ENCODE measurements at places on chromosomes 2 and 18.
A peak's percentile ranks its signal among the peaks of the same experiment; 100 is the strongest.

DNA sequence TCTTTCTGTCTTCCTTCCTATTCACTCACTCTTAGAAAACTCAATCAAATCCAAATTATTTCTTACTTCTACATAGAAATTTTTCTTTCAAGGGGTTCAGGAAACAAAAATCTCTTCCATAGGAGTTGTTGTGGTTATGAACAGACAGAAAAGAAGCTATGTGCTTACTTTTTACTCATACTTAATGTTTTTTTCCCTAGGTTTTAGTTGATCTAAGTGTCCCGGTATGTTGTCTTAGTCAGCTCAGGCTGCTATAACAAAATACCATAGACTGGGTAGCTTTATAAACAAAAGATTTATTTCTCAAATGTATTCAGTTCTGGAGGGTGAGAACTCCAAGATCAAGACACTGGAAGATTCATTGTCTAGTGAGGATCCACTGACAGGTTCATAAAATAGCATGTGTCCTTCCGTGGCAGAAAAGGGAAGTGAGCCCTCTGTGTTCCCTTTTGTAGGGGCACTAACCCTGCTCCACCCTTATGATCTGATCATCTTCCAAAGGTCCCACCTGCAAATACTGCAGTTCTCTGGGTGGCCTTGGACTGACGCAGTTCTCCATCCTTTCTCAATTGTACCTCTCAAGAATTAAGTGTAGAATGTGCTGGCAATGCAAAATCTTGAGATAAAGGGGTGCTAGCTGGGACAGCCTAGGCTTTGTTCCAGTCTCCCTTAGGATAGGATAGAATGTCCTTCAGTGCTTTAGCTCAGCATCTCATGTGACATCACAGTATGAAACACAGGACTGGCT lies 14.4 kb upstream of the VRK2 start:
- no peak for DNase-seq

DNA sequence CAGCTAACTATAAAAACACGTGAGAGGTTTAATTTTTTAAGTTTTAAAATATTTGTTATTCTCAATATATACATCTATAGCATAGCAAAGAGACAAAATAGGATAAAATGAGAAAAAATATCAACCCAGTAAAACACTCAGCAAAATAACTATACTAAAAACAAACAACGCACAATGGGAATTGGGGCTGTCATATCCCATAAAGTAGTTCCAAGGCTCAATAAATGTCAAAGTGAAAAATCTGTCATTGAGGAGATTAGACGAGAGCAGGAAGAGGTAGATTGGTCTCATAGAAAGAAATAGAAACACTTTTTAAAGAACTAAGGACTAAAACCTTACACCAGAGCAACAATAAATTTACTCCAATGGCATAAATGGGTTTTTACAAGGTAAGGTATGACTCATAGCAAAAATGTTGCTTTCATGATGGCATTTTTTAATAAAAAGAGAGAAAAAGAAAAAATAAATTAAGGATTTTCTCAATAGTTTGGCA lies 153.7 kb downstream of the EVA1A start:
- no peak for DNase-seq

GRCh38 chr2:58853420-58853819 lies 612.3 kb upstream of the FANCL start:
- no peak for DNase-seq

DNA sequence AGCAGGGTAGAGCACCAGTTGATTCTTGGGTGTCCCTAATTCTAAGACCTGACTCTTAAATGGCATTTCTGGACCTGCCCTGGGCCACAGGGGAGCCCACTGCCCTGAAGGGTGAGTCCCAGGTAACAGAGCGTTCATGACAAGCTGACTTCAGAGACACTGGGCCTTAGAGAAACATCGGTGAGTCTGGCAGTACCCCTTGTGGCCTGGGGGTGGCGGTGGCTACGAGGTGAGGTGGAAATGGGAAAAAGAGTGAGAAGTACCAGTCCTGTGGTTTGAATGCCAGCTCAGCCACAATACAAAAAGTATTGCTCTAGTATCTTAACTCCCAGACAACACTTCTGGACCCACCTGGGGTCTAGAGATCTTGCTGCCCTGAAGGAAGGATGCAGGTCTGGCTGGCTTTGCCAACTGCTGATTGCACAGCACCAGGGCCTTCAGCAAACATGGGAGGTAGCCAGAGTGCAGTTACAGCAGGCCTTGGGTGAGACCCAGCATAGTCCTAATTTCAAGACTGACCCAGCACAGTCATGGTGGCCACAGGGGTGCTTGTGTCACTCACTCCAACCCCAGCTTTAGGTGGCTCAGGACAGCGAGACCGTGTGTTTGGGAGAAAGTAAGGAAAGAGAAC lies 44.5 kb downstream of the USP34 start:
- peak; percentile 81 for DNase-seq

DNA sequence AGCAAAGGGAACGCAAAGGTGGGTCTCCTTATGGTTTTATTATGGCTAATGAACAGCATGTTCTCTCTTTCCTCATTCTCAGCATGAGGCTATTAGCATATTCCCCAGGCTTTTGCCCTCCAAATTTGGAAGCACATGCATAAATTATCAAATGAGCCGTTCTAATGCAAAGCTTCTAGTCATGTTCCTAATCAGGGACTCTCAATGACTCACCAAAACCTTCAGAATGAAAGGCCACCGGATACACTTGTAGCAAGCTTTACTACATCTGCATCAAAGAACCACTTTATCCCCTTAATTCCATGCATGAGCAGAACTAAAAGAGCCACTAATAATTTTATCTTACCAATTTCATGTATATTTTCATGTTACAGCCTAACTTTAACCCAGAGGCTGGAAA lies 310.5 kb downstream of the LRATD1 start:
- no peak for DNase-seq

- no peak for DNase-seq
Measured at GRCh38 chr2:34371711-34372110, 772.6 kb upstream of the FAM98A start.

- DNase-seq: no peak
Measured at GRCh38 chr18:79948719-79949411, 2.6 kb downstream of the SLC66A2 start.

DNA sequence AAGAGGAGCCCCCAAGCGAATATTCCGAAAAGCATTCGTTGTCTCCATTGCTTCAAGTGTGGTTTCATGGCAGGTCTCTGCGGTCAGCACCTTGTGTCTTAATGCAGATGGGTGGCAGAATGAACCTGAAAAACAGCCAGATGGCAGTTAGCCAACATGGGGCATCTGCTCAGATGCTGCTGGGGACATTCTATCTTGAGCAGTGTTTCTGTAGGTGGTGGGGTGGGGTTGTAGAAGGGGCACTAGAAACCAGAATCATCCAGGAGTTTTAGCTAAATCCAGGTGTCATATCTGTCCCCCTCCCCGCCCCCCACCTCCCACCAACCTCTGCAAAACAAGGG lies 42.1 kb downstream of the ST6GAL2 start:
- DNase-seq: no peak

DNA sequence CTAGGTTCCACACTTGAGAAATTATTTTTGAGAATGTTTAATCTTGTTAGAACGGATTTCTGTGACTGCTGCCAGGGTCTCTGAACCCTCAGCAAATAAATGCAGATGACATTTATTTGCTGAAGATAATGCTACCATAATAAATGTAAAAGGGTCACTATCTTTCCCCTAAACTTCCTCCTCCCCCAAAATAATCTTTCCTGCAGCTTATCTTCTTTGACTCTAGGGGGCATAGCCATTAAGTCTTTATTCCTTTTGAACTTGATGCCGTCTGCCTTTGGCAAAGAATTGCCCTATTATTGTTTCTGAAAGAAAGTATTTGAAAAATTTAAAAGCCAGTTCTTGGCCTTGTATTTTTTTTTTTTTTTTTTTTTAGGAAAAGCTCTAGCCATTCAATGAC lies 63.6 kb upstream of the ACSL3 start:
- DNase-seq: no peak

GRCh38 chr18:78645216-78645615 lies 334.4 kb upstream of the SALL3 start:
- DNase-seq: no peak

DNA sequence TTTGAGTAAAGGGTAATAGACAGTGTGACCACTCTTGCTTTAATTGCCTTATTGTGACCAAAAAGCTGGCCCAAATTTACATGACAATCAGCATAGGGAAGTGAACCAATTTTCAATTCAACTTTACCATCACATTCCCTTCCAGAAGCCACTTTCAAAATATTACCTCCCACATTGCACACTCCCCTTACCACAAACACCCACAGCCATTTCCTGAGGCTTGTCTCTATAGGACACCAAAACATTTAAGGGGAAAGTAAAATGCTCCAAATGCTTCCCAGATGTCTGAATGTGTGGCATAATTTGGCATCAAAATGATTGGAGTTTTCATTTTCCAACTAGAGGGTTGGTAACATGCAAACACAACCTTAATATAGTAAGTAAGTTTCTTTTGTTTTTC lies 616.1 kb downstream of the SLC4A3 start:
- DNase-seq: no peak

- DNase-seq: no peak
Measured at GRCh38 chr2:183089192-183089851, 10.8 kb downstream of the DUSP19 start.

- no peak for DNase-seq
Measured at GRCh38 chr2:16476866-16477265, 188.8 kb downstream of the CYRIA start.

DNA sequence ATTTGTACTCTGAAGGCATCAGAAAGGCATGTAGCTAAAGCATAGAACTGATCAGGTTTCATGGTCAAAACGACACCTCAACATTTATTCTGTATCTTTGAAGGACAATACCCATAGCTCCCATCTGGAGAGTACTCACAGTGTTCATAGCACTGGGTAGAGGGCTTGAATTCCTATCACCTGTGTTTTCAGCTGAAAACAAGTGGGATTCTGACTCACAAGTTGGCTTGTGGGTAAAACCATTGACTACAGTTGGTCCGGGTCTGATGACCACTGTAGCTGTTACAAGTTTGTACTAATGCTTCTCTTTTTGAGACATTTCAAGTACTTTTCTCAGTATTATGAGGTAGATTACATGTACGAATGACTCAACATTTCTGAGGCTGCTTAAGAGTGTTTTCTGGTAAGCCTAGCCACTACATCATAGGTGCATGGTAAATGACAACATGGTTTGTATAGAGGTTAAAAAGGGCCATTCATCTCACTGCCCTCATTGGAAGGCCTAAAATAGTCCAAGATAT lies 68.6 kb upstream of the PELI1 start:
- peak; percentile 74 for DNase-seq

All from CD4-positive, alpha-beta T cell treated with Interleukin-2 at 100 ng/mL for 4 hours (primary cell).